Naive thymus-derived CD8-positive, alpha-beta T cell (primary cell): ENCODE measurements at places on chromosomes 4 and X. TPM values are rescaled to one million over a fixed set of nuclear protein-coding genes. Genes with fewer than 3 reads are reported as not detected.

DNA sequence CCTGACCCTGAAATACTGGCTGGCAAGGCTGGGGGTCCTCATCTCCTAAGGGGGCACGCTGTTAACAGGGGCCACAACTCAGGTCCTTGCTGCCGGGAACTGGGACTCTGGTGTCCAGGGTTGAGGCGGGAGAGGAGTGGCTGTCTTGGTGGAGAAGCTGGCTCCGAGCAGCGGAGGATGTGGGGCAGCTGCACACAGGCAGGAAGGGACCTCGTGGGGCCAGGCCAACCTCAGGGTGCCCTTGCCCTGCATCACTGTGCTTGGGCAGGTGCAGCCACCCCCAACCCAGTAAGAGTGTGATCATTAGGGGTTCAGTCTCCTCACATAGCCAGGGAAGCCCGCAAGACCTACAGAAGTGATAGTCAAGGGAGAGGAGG lies 12.6 kb upstream of the PDE6B start:
- DNase-seq, result no peak

DNA sequence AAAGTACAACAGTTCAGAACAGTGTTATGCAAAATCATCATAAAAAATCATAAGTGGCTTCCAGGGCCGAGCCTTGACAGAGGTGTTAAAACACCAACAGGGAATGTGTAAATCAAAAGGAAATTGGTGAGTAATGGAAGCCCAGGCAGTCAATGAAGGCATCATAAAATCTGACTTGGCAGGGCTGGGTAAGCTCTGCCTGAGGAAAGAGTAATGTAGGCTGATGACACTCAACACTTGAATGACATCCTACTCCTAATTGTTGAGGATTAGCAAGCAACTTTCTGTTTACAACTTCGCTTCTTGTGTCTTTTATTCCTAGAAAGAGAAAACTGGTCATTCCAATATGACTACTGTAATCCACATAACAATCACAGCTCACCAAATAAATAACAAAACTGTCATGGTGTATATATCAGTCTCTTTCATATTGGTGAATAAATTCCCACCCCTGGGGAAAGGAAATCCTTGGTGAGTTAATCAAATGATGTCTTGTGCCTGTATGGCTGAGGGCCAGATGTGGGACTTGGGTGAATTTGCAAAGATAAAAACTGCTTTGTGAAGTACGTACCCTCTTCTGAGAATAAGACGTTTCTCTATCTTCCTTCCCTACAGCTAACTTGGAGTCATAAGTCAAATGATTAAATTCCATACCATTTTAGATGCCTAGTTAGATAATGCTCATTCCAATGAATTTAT lies 196.8 kb downstream of the DCHS2 start:
- DNase-seq, result no peak

GRCh38 chr4:53959343-53960120 lies 104.9 kb downstream of the CHIC2 start:
- DNase-seq, result no peak

Gene LGI2
- not detected for polyA plus RNA-seq

DNA sequence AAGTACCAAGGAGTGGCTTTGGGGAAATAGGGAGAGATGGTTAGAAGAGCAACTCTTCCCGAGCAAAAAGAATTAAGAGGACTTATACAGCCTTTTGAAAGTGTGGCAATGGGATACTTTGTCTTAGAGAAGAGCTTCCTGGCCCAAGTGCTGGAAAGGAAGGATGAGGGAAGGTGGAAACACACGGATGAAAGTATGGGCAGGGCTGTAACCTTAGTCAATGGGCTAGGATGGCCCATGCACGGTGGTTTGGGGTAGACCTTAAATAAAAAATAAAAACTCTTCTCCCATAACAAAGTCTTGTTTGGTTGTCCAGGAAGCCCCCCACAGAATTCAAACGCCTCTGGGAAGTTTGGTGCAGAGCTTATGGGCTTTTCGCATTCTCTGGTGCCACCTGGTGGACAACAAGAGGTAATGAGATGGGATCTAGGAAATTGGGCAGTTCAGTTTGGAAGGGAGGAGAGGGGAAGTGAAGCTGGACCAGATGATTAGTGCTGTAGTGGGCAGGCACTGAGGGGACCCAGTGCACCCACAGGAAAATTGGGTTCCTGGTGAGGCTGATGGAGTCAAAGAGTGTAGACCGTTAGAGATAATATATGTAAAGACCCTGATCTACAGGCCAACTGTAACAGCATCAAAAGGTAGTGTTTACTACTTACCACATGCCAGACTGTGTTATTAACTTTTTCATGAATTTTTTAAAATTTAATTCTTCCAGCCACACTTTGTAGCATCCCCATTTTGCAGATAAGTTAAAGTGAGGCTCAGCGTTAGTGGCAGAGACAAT lies 13.8 kb upstream of the ENOX2 start:
- peak; percentile 13 for DNase-seq

Gene KLHL5
- polyA plus RNA-seq, result 5.6 TPM

Gene ADGRL3
- polyA plus RNA-seq, result not detected

DNA sequence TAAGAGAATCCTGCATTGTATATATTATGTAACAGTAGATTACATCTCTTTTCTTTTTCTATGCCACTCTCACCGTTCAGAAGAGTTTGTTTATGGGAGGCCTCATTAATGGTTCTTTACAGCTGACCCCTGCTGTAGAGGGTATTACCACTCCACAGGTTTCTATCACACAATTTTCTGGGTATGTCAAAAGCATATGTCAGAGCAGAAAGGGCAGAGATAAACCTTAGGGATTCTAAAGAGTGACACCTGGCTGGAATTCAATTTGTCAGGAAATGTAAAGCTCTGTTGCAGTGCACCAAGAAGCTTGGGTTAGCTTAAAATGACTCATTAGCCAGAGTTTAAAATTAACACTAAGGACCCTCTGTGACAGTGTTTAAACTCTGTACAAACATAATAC lies 658.7 kb downstream of the PCDH18 start:
- DNase-seq, result no peak
